ENCODE measurements at places on chromosomes 5 and 9. TPM values are rescaled to one million over a fixed set of nuclear protein-coding genes. Genes with fewer than 3 reads are reported as not detected.

- no peaks in the 10 kb centered on the region for H3K27me3 ChIP-seq
- H3K4me3 ChIP-seq, result no peak overlapping the region
- no peak for DNase-seq
- no peaks in the 10 kb centered on the region for H3K36me3 ChIP-seq
These were observed 554.1 kb downstream of the CETN3 start for GRCh38 chr5:89855417-89855816.

ITK gene
- total RNA-seq, result 2.7 TPM

- H3K4me3 ChIP-seq, result no peak overlapping the region
- H3K36me3 ChIP-seq, result peaks cover 14% of the 10 kb centered on the region
- H3K4me1 ChIP-seq, result peaks cover 8% of the 10 kb centered on the region
- H3K27me3 ChIP-seq, result no peaks in the 10 kb centered on the region
- no peak overlapping the region for H3K27ac ChIP-seq
These were observed 28.9 kb downstream of the DCP2 start for GRCh38 chr5:113005454-113005853.

DNA sequence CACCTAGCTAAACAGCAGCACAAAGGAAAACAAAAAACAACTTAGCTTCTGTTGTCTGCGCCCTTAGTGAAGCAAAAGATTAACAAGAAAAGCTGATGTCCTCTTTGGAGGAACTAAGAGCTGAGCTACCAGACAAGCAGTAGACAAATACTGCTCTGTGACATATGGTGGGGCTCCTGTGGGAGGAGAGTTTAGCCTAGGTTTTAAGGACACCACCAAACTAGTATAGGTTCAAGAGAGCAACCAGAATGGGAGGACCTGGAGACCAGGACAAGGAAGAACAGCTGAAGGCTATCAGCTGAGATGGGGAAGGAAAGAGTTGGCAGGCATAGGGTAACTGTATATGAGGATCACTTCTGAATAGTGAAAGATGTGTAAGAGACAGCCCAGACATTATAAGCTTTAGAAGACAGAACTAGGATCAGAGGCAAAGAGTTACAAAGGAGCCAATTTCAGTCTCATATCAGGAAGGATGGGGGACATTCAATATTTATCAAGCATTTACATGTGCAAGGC, 27.2 kb downstream of the FBXW2 start:
- no peak overlapping the region for H3K27ac ChIP-seq
- peaks cover 8% of the 10 kb centered on the region for H3K4me1 ChIP-seq
- H3K36me3 ChIP-seq, result no peaks in the 10 kb centered on the region
- DNase-seq, result no peak
- H3K4me3 ChIP-seq, result no peak overlapping the region

DNA sequence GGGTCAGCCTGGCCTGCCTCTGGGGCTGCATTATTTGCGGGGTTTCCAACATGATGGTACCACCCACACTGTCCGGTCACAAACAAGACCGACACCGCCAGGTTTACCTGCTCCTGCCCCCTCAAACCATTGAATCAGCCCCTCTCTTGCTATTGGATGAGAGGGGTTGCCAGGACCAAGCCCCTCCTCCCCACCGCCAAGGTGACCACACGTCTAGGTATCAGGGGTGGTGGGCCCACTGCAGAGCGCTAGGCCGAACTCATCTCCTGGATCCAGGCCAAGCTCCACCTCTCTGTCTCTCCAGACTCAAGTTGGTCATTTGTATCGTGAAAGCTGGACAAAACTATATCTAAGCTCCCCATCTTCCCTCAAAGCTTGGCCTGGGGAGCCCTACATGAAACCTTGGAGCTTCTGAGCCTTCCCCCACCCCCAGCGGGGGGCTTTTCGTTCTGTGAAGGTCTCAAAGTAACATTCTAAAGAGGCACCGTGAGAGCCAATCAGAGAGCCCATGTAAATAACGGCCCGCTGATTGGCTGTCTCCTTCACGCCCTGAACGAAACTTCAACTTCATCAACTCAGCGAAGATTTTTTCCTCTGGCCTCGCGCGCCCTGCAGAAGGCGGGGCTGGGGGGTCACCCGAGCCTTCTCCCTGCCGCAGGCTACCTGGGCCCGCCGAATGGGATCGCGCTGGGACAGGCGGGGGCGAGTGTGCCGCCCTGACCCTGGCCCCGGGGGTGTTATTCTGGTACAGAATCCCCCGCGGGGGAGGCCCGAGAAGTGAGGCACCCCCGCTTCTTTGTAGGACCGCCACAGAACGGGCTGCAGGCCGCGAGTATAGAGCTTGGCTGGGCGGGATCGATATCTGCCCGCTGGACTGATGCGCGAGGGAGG, 49.6 kb upstream of the PSD2 start:
- H3K36me3 ChIP-seq, result no peaks in the 10 kb centered on the region
- DNase-seq, result peak; percentile 84
- H3K27me3 ChIP-seq, result peaks cover 17% of the 10 kb centered on the region

- DNase-seq, result no peak
- no peaks in the 10 kb centered on the region for H3K27me3 ChIP-seq
- H3K4me1 ChIP-seq, result no peaks in the 10 kb centered on the region
- H3K4me3 ChIP-seq, result no peak overlapping the region
These were observed 9.0 kb upstream of the ZSWIM6 start for GRCh38 chr5:61322738-61323725.

- no peak overlapping the region for H3K4me3 ChIP-seq
- DNase-seq, result no peak
- peaks cover 30% of the 10 kb centered on the region for H3K4me1 ChIP-seq
- H3K27me3 ChIP-seq, result no peaks in the 10 kb centered on the region
These were observed 135.4 kb upstream of the IER5L start for GRCh38 chr9:129313331-129313955.

GRCh38 chr5:132748522-132749000, 1.3 kb downstream of the CCNI2 start:
- no peak for DNase-seq
- no peaks in the 10 kb centered on the region for H3K36me3 ChIP-seq
- no peak overlapping the region for H3K27ac ChIP-seq
- peaks cover 16% of the 10 kb centered on the region for H3K4me1 ChIP-seq
- no peak overlapping the region for H3K4me3 ChIP-seq

PCDHA9 gene
- total RNA-seq, result 0.30 TPM

DNA sequence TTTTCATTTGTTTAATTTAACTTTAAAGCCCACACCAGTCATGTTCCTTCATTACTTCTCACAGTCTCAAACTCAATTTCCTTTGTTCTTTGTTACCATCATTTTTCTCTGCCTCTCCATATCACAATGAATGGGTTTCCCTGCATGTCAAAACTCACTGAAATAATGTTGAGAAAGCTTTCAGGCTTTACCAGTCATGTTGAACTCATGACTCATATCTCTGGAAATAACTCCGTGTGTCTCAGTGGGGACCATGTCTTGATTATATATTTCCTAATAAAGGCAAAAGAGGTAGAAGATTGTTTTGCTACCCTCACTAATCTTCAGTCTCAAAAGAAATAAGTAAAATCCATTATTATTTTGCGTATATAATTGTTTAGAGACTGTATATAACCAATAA, 231.2 kb downstream of the CHSY3 start:
- H3K27ac ChIP-seq, result no peak overlapping the region
- H3K4me1 ChIP-seq, result no peaks in the 10 kb centered on the region
- no peaks in the 10 kb centered on the region for H3K27me3 ChIP-seq
- no peak for DNase-seq
- H3K4me3 ChIP-seq, result no peak overlapping the region
- no peaks in the 10 kb centered on the region for H3K36me3 ChIP-seq

DNA sequence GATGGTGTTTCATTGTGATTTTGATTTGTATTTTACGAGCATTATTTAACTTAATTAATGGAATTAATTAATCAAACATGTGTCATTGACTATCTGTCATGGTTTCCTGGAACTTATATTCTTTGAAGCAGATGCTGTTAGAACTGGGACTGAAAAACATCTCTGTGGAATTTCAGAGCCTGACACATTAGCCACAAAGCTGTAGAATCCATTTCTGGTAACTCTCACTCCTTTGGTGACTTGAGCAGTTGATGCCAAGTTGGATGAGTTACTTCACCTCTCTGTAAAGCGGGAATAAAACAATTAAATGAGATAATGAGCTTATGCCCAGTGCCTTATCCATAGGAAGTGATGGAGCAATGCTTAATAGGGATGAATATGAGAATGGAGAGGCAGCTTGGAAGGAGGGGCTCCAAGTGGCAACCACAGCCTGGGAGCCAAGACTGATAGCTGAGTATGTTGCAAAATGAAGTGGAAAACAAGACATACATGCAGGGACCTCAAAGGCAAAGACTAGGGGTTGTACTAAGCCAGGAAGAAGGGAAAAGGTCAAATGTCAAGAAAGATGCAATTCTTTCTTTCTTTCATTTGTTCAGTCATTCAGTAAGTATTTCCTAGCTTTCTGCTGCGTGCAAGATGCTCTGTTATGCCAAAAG, 23.1 kb upstream of the ADRA1B start:
- no peak for DNase-seq
- peaks cover 3% of the 10 kb centered on the region for H3K27me3 ChIP-seq

MAMDC4 gene
- total RNA-seq, result 4.0 TPM

GRCh38 chr5:158857371-158857770, 242.3 kb downstream of the EBF1 start:
- peaks cover 3% of the 10 kb centered on the region for H3K27me3 ChIP-seq
- no peak overlapping the region for H3K4me3 ChIP-seq
- DNase-seq, result no peak
- H3K4me1 ChIP-seq, result no peaks in the 10 kb centered on the region

ZFP2 gene
- 0.18 TPM for total RNA-seq

DNA sequence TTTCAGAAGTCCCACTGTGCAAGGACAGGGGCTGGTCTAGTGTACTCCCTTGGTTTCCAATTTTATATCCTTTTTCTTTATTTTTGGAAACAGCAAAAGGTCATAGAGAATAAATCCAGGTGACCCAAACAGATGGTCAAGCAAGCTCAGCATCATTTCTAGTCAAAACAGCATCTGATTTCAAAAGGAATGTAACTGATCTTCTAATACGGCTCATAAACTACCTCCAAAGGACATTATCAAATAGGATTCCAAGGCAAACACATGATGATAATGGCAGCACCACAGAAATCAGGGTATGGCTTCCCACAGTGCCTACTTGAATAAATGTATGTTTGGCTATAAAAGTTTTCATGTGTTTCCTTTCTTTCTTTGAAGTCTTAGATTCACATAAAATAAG, 57.1 kb downstream of the SUSD1 start:
- no peaks in the 10 kb centered on the region for H3K36me3 ChIP-seq
- no peak for DNase-seq
- H3K27me3 ChIP-seq, result no peaks in the 10 kb centered on the region
- no peaks in the 10 kb centered on the region for H3K4me1 ChIP-seq

MBLAC2 gene
- total RNA-seq, result 4.5 TPM

TTC39B gene
- 14.3 TPM for total RNA-seq

DNA sequence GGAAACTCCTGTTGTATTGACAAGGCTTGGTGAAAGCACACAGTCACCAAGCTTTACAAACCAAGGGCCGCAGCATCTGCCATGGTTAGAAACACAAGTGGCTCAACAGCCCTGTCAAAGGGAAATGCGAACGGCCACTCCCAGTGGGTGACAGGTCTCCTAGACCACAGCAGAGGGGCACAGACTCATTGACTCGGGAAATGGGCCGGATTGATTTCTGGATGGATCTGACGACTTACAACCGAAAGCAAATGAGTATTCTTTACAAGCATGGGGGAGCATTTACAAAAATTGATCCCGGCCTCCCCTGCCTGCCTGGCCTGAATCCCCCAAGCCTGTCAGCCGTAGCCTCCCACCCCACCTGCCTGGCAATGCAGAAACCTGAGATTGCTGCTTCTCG, 48.2 kb downstream of the ADAMTS2 start:
- DNase-seq, result no peak
- no peaks in the 10 kb centered on the region for H3K36me3 ChIP-seq
- no peaks in the 10 kb centered on the region for H3K4me1 ChIP-seq

DNA sequence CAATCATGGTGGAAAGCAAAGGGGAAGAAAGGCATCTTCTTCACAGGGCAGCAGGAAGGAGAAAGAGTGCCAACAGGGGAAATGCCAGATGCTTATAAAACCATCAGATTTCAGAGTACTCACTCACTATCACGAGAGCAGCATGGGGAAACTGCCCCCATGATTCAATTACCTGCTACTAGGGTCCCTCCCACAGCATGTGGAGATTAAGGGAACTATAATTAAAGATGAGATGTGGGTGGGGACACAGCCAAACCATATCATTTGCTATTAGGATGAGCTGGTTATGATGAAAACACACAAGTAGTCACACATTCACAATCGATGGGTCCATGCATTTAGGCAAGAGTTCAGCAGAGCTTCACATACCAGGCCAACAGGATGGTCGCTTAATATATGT, 469.0 kb downstream of the PDE4D start:
- no peak overlapping the region for H3K4me3 ChIP-seq
- DNase-seq, result no peak
- H3K4me1 ChIP-seq, result no peaks in the 10 kb centered on the region
- no peaks in the 10 kb centered on the region for H3K36me3 ChIP-seq
- H3K27ac ChIP-seq, result no peak overlapping the region

SPATA31A6 gene
- total RNA-seq, result not detected

PRR7 gene
- total RNA-seq, result 13.5 TPM
